ENCODE measurements at places on chromosomes 3 and 15.

DNA sequence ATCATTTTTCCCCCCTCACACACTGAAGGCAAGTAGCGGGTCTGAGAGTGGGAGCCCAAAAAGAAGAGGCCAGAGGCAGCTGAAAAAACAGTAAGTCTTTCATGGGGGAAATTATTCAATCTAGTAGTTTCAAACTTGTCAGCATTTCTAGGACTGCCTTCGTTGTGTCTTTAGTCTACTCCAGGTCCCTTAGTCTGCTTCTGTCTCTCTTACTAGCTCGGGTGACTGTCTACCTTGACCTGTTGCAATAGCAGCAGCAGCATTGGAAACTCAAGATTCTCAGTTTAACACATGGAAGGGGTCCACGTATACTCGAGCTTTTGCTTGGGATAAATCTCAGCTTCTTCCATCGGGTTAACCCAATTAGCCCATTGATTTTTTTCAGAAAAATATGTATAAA is 28.9 kb downstream of the CHD2 start:
- DNase-seq = no peak

GRCh38 chr3:156666073-156666472 is 8.3 kb upstream of the TIPARP start:
- no peak for DNase-seq

DNA sequence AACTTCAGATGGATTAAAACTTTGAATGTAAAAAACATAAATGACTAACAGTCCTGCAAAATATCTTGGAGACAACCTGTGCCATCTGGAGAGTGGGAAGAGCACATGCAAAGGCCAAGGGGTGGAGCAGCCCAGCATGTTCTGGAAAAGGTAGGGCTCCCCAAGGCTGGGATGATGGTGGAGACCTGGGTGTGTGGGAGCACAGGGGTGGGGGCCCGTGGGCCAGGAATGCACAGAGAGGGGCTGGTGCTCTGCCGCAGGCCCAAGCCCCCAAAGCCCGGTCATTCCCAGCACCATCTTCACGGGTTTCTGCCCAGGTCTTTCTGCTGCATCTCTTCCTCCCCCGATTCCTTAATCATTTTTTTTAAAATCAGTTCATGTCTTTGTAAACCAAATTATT is 9.7 kb upstream of the GATA2 start:
- no peak for DNase-seq

GRCh38 chr3:41464401-41464800 is 265.1 kb downstream of the CTNNB1 start:
- DNase-seq = no peak

DNA sequence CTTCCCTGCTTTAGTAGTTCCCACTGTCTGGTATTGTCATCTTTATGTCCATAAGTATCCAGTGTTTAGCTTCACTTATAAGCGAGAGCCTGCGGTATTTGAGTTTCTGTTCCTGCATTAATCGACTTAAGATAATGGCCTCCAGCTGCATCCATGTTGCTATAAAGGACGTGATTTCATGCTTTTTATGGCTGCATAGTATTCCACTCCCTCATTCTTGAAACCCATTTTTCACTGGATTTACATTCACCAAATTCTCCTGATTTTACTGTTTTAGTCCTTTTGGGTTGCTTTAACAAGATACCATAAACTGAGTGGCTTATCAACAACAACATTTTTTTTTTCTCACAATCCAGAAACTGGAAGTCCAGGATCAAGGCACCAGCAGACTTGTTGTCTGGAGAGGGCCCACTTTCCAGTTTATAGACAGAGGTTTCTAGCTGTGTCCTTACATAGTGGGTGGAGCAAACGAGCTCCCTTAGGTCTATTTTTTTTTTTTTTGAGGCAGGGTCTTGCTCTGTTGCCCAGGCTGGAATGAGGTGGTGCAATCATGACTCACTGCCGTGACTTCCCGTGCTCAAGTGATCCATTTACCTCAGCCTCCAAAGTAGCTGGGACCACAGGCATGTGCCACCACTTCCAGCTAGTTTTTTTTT is 6.1 kb upstream of the TICRR start:
- no peak for DNase-seq

- DNase-seq = no peak
These were observed 162.2 kb downstream of the PLD1 start for GRCh38 chr3:171648069-171648468.

DNA sequence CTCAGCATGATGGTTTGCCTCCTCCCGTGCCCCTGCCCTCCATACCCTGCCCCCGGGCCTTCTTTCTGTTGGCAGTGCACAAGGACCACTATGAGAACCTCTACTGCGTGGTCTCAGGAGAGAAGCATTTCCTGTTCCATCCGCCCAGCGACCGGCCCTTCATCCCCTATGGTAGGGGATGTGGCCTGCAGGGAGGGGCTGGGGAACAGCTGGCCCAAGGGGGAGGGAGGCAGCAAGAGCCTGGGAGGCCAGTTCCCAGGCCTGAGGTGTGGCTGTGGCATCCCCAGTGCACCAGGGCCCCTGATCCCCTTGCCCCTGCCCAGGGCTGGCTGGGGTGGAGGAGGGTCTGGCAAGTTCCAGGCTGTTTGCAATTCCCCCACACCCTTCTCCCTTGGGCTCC is 2.6 kb upstream of the PLA2G4B start:
- DNase-seq = no peak

DNA sequence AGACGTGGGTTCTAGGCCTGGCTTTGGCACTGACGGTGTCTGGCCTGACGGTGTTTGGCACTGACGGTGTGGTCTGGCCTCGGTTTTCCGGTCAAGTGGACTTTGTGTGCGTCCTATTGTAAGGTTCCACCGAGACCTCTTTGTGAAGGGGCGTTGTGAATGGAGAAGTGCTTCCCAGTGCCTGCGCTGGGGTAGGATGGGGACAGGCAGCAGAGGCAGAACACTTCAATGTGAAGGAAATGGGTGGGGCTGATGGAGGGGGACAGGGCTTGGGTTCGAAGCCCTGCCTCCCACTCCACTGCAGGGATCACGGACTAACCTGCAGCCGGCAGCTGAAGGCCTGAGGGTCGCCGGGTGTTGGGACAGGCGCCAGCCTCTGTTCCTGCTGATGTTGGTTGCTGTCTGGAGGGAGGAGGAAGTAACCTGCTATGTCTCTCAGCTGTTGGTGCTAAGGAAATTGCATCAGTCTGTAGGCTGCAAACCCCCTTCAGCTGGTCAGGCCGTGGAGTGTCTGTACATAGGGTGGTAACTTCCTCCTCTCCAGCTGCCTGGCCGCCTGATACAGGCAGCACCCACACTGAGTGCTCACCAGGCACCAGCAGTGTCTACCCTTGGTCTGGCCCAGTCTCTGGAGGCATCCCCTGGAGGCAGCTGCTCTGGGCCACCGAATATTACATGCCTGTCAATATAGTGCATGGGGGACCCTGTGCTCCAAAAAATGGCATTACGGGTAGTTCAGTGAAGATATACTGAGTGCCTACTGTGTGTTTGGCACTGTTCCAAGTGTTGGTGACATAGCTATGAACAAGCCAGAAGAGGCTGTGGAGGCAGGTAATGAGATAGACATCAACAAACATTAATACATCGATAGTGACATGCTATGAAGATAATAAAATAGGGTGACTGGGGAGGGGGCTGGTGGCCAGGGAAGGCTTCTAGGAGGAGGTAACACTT is 1.1 kb downstream of the TM6SF1 start:
- DNase-seq = no peak

DNA sequence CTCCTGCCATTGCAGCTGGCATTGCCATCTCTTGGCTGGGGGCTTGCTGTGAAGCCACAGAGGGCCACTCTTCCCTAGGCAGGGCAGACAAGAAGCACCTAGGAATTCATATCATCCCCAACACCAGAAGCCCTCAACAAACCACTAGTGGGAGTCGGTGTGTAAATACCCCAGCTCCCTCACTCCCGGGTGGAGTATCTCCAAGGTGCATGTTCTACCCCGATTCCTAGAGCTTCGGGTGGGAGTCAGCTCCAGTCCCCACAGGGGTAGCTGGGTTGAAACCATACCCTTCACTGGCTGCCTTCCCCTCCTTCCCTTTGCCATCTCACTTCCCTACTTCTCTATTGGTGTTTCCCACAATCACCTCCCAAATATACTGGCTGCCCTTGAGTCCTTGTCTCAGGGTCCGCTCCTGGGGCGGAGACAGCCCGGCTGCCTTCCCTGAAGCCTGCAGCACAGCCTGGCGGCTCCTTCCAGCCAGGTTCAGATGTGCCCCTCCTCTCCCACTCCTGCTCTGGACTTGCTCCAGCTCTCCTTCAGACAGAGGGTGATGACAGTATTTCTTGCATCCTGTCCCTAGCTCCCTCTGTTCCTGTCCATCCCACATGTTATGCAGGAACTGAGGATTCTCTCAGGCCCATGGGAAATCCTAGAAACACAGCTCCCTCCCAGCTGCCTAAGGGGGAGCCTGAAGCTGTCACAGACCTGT is 33.3 kb downstream of the FAM3D start:
- no peak for DNase-seq

GRCh38 chr3:49650637-49651036 is 23.5 kb upstream of the APEH start:
- DNase-seq = no peak

DNA sequence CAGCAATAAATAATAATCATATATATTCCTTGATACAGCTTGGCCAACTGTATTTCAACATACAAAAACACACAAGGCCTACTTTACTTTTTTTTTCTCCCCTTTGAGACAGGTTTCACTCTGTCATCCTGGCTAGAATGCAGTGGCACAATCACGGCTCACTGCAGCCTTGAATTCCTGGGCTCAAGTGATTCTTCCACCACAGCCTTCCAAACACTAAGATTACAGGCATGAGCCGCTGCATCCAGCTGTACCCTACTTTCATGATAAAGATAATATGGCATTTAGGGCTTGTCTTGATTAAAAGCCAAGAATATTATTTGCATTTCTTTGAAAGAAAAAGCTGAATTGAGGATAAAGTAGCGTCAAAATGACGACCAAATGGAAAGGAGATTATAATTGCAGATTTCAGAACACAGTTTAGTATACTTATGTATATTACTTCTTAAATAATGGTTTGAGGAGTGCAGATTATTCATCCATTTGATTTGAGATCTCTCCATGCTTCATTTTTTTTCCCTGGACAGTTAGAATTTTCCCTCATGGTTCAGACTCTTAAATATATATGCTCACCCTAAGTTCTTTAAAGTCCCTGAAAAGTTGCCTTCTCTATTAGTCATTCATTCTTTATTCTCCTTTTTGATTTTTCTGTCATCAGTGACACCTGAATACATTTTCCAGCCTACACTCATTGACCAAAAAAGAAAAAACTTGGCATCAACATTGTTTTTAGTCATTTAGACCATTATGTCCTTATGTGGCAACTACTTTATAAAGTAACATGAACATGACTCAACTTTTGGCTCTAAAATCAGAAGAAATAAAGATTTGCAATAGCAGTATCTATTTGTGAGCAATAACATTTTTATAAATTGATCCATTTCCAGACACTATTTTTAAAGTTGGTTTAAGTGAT is 48.5 kb upstream of the MLF1 start:
- no peak for DNase-seq

DNA sequence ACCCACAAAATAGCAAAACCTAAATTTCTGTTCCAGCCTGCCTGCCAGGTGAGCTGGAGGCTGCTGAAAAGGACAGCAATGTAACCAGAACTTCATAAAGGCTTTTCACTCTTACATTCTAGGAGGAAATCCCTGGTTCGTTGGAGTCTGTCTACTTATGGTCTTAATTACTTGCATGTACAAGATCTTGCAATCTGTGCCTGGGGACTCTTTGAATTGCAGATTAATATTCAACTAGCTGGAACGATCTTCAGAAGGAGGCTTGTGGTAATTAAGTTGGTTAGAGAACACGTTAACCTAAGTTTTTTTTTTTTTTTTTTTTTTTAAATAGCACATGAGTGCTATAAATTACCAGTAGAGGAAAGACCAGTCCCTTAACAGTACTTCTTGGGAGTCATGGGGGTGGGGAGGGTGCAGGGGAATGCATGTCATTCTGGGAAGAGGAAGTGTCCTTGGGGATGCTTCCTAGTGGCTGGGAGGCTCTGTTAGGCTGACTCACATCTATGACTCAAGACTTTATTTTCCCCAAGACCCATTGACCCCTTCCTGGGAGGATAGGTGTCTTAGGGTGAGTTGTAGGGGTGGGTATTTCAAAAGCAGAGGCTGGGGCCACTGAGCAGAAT is 139.8 kb downstream of the RAB11A start:
- no peak for DNase-seq

DNA sequence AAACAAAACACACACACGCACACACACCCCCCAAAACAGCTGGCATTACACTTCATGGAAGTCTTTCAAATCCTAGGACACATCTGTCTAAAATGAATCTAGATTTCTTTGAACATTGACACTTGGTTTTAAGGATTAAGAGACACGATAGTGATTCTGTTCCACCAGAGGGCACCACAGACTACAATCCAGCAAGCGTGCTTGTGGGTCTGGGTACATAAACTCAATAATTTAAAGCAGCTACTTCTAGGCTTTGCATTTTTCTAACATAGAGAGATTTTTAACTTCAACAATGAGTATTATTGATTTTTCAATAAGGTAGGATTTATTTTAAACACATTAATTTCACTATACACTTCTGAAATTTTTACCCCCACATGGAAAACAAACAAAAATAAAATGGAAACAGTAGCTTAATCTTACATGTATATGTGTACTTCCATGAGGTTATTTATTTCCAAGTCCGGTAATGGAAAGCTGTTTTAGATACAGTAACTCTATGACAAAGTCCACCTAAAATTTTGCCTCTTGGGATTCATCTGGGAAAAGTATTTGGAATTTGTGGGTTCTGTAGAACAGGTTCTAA is 564.0 kb upstream of the TGFBR2 start:
- DNase-seq = peak; percentile 28

- DNase-seq = no peak
These were observed 820.5 kb downstream of the MCTP2 start for GRCh38 chr15:95051861-95052260.

GRCh38 chr15:99344639-99345038 is 93.4 kb downstream of the LRRC28 start:
- no peak for DNase-seq

GRCh38 chr15:26394801-26395200 is 378.1 kb downstream of the GABRB3 start:
- DNase-seq = no peak

DNA sequence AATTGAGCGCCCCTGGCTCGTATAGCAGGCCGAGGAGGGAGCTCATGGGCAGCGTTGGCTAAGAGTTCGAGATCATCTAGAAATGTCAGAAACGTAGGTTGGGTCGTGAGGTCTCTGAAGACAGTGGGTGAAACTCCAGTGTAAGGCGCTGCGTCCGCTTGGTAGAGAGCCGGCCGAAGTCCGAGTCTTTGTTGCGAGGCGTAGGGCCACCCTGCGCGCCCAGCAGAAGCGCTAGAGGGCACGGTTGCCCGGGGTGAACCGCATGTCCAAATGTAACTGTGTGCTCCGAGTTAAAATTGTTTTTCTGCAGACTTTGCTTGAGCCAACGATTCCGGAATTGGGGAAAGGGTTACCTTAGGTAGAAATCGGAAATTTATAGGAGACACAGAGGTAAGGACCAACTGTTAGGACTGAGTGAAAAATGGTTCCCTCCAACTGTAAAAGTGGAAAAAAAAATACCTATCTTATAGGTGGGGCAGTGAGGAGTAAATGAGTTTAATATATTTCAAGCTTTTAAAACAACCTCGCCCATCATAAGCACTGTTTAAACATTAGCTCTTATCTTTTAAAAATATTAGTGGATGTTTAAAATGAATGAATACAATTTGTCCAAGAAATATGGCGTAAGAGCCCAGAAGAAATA is 993 bp upstream of the SIAH2 start:
- DNase-seq = peak; percentile 33

- no peak for DNase-seq
These were observed 252.8 kb downstream of the ZIC1 start for GRCh38 chr3:147661916-147662315.

GRCh38 chr15:40054855-40055575 is 16.0 kb upstream of the SRP14 start:
- no peak for DNase-seq

- DNase-seq = no peak
These were observed 67.3 kb downstream of the HMCES start for GRCh38 chr3:129345971-129346370.
